Activated T-helper 1 cell treated with anti-CD3 and anti-CD28 coated beads, Interleukin-12 subunit alpha, Interleukin-12 subunit beta, Interleukin-2, Interleukin-4 antibody, amounts not matched to agents 30 ng/mL and 10 ng/mL and 1 ng/mL, durations not matched to agents 14 hours and 24 hours and 36 hours (primary cell): ENCODE measurements at places on chromosomes 1 and 21. TPM values are rescaled to one million over a fixed set of nuclear protein-coding genes. Genes with fewer than 3 reads are reported as not detected.

KRTAP19-1 gene
- total RNA-seq = not detected in 2 replicates

DNA sequence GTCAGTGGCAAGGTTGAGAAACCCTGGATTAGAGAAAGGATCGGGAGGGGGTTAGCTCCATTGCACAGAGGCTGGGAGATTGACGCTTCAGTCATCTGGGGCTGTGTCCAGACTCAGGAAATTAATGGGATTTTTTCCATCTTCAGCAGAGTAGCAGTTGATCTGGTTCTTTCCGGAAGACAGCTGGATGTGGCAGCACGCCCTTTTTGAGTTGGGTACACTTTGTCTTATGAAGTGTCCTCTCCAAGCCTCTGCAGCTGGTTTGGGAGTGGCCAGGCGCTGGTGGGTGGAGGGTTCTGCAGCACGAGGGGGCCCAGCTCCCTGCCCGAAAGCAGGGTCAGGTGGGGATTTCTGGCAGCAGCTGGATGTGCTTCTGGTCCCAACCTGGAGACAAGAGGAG is 95.1 kb downstream of the TAS1R2 start:
- no peak for DNase-seq

GRCh38 chr1:32894019-32894600 is 7.1 kb downstream of the TMEM54 start:
- DNase-seq = no peak

GRCh38 chr21:37188825-37189224 is 78.3 kb downstream of the VPS26C start:
- no peak for DNase-seq

SPATA17 gene
- not detected in 2 replicates for total RNA-seq

GRCh38 chr21:43972850-43973633 is 39.1 kb upstream of the TRAPPC10 start:
- DNase-seq = no peak

- DNase-seq = no peak
Measured at GRCh38 chr1:212045981-212046380, 10.4 kb downstream of the DTL start.

DNA sequence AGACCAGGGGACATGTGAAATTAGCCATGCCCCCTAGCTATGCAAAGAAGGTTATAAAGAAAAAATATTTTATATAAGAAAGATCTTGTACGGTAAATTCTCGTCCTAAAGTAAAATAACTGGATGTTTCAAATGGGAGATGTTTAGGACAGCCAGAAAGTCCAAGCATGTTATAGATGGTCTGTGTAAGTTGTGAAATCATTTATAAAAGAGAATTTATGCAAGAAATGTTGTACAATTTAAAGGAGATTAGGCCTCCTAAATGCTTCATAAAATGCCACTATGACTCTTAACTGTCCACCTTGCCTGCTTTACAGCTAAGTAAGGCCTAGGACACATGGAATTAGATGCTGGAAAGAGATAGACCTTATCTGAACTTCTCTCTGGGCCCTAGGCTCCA is 118.1 kb upstream of the POGK start:
- no peak for DNase-seq

GRCh38 chr1:196563768-196564167 is 44.5 kb downstream of the KCNT2 start:
- no peak for DNase-seq

TFAP2E gene
- total RNA-seq = 0.47 TPM in 2 replicates

SLC35D1 gene
- 20.4 and 20.5 TPM in 2 replicates for total RNA-seq

NEXN gene
- total RNA-seq = 0.24 and 0.31 TPM in 2 replicates

DNA sequence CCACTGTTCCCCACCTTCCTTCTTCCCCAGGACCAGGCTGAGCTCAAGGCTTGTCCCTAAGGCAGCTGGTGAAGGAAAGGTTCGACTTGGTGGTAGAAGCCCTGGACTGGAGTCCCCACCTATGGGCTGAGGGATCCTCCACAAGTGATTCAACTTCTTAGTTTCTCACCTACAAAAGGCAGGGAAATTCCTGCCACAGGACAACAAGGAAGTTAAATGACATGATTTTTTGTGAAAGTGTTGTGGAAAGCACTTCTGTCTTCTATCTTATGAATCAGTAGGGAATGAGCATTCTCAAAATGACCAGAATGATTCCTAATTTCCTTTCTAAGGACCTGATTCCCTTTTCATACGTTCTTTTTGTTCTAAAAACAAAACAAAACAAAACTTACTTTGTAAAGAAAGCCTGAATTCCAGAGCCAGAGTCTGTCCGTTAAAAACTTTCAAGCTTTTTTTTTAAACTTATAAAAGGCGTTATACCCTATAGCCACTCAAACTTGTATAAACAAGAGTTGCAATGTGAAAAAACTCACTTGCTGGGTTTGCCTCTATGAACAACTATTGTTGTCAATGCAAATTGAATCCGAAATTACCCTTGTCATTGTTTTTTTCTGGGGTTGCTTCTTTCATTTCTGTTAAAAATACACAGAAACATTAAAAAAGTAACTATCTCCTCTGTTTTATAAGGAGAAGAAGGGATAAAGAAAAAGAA is 12.2 kb downstream of the KCNJ15 start:
- DNase-seq = no peak

BRDT gene
- total RNA-seq = not detected in 2 replicates

- no peak for DNase-seq
Measured at GRCh38 chr1:215581896-215582295, 14.8 kb downstream of the KCTD3 start.

- no peak for DNase-seq
Measured at GRCh38 chr21:33939226-33939625, 23.6 kb upstream of the ATP5PO start.

DNA sequence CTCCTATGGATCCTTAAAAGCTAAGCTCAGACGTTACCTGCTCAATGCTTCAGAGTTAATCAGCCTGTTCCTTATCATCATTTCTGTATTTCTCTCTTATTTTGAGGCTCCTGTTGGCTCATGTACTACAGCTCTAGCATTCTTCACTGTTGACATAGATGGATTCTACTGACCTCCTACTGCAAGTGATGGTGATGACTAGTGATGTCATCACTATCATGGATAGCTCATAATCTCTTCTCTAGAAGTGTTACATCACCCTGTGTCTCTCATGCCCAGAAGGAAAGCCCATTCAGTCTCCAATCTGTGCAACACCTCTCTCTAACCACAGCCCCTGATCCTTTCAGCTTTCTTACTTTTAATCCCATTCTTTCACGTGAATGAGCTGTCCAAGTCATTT is 168.2 kb upstream of the DPT start:
- no peak for DNase-seq

CELF3 gene
- not detected in 2 replicates for total RNA-seq

ATP1A4 gene
- not detected in 2 replicates for total RNA-seq
